NCI-H526 (cell line): ENCODE measurements at places on chromosomes 16 and 17.

- no peak for DNase-seq
Observed at GRCh38 chr17:68310152-68310551, 18.9 kb downstream of the ARSG start.

- no peak for DNase-seq
Observed at GRCh38 chr16:5065813-5066212, at the start of gene C16orf89. Gene C16orf89, minus strand, starts transcription at chr16:5065956. Its CDS starts 48 bp downstream, at chr16:5065908.

- DNase-seq = no peak
Observed at GRCh38 chr17:80264205-80265075, 3.8 kb downstream of the RNF213 start.

DNA sequence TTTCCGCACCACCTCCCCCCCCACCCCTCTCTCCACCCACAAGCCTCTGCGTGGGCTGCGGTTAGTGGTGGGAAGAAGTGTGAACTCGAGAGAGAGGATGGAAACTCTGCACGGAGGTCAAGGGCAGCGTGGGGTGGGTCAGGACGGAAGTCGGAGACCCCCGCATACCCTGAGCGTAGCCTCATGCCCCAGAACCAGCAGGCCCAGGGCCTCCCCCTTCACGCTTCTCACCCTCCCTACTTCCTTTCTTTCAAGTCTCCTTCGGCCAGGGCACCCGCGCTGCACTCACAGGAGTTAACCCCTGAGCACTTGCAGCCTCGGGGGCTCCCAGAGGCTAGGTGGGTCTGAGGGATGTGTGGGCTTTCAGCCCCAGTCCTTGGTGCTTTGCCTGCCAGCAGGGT, 9.2 kb downstream of the TBKBP1 start:
- no peak for DNase-seq

- no peak for DNase-seq
Observed at GRCh38 chr17:14198013-14198412, 38.6 kb downstream of the CDRT15 start.

- no peak for DNase-seq
Observed at GRCh38 chr16:80210787-80211186, 330.0 kb upstream of the DYNLRB2 start.

DNA sequence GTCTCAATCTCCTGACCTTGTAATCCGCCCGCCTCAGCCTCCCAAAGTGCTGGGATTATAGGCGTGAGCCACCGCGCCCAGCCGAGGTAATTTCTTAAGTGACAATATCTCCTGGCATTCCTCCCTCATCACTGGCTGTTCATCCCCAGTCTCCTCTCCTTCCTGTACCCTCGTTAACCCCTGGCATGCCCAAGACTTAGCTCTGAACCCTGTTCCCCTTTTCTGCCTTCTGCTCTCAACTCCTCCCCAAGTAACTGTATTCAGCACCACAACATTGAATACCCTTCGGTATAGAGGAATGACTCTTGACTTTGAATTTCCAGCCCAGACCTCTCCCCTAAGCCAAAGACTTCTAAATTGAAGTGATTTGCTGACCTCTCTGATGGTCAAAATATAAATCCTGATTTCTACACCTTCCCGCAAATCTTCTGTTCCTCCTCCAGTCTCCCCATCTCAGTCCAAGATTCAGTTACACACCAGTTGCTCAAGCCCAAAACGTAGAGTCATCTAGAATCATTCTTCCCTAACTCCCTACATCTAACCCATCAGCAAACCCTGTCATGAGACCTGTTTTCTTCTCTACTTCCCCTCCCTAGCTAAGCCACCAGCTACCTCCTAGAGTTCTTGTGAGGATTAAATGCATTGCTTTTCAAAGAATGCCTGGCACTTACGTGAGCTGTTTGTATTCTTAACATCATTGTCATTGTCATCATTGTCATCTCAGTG, 14.8 kb downstream of the PMP22 start:
- DNase-seq = no peak

GRCh38 chr17:70493277-70493874, 324.0 kb downstream of the KCNJ2 start:
- DNase-seq = no peak

DNA sequence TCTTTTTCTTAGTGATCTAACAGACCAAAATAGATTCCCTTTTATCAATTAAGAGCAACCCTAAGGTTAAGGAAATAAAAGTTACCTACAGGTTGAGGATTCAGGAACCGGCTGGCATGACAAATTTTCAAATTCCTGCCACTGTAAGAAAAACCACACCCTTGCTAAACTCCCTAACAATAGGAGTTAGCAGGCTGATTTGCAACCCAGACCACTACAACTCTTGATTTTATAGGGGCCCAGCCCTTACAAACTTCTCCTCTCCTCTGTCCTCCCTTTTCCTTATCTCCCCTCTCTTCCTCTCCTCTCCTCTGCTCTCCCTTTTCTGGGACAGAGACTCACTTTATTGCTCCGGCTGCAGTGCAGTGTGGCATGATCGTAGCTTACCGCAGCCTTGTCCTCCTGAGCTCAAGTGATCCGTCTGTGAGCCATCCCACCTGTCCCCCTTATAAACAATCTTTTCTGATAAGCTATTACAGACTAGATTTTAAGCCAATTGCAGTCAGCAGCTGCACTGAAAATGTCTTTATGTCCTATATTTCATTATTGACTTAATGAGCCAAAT, 418.9 kb downstream of the CDH8 start:
- DNase-seq = no peak

DNA sequence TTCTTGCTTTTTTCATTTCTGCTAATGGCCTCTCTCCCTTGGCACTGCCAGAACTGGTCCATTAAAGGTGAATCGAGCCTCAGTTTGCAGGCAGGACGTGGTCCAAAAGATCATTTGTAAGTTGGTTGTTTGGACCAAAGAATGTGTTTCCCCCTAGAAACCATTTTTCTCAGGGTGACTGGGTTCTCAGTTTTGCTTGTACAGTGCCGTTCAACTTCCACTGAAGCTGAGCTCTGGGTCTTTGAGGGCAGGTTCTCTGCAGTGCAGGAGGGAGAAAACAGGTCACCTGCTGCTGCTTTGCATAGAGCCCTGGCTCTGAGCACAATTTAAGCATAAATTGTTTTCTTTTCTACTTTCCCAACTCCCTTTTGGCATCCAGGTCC, 9.0 kb upstream of the AMZ2 start:
- no peak for DNase-seq

DNA sequence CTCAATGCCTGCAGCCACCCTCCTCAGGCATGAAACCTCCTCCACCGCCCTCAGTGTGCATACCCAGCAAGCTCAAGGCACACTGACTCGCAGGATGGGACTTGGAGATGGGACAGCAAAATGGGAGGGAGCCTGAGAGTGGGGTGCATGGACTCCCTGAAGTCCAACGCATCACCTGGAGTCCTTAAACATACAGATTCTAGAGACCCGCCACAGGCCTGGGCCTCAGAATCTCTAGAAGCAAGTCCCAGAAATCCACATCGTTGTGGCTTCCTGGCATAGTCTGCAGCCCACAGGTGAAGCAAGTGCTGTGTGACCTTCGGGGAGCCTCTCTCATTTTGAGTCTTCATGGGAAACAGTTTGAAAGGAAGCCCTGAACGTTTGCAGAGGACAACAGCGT, 3.6 kb upstream of the TBX21 start:
- DNase-seq = no peak

- no peak for DNase-seq
Observed at GRCh38 chr17:58394534-58395223, 22.7 kb downstream of the RNF43 start.

DNA sequence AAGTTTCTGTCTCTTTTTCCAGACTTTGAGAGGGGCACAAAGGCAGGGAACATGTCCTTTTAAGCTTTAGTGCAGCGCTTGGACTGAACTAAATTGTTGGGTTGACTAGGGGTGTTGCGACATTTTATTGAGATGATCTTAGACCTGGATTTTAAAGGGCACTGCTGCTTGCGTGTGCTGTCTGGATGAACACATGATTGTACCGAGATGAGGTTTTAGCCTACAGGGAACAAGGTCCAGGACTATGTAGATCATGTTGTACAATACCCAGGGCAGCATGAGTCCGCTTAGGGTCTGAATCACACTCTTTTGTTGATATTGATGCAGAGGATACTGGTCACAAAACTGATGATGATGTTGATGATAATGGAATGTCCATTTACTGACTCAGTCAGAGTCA, 5.2 kb upstream of the RGS9 start:
- no peak for DNase-seq

DNA sequence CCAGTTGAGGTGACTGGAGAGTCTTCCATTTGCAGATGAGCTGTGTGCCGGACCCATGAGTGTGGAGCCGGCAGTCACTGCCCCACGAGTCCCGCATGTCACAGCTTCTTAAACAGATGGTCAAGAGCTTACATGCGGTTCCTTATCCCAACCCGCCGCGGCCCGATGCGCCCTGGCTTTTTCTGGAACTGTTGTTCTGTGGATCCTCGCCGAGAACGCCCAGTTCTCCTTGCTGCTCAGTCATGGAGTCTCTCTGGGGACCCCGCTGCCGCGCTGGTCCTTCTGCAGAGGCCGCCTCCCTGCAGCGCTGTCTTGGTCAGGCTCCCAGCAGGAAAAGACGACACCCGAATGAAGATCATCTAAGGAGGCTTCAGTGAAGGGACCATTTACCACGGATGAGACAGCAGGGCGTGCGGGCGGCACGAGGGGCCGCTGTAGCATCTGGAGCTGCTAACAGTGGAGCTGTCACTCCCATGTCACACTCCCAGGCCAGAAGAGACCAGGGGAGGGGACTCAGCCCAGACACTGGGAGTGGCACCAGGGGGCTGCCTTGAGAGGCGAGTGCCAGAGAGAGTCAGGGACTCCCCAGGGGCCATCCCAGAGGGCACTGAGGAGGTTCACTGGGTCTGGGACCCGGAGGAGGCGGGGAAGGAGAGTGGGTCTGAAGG, 10.8 kb upstream of the LGALS3BP start:
- no peak for DNase-seq

DNA sequence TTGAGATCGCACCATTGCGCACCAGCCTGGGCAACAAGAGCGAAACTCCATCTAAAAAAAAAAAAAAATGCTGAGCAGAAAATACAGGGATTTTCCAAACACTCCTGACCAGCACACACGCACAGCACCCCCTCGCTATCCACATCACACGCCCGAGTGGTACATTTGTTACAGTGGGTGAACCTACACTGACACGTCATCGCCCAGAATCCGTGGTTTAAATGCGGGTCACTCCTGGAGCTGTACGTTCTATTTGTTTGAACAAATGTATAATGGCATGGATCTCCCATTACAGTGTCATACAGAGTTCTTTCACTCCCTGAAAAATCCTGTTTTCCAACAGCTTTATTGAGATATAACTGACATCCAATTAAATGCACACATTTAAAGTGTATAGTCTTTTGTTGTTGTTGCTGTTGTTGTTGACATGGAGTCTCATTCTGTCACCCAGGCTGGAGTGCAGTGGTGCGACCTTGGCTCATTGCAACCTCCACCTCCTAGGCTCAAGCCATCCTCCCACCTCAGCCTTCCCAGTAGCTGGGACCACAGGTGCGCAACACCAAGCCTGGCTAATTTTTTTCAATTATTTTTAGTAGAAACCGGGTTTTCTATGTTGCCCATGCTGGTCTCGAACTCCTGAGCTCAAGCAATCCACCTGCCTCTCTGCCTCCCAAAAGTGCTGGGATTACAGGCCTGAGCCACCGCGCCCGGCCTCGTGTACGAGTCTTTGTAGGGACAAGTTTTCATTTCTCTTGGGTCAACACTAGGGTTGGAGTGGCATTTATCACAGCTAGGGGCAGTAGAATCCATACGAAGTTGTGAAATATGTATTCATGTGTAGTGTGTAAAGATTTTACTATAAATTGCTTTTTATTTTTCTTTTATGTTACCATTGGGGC, 4.4 kb upstream of the CARHSP1 start:
- no peak for DNase-seq

GRCh38 chr17:82859431-82860403, 19.9 kb upstream of the ZNF750 start:
- DNase-seq = peak; percentile 20

DNA sequence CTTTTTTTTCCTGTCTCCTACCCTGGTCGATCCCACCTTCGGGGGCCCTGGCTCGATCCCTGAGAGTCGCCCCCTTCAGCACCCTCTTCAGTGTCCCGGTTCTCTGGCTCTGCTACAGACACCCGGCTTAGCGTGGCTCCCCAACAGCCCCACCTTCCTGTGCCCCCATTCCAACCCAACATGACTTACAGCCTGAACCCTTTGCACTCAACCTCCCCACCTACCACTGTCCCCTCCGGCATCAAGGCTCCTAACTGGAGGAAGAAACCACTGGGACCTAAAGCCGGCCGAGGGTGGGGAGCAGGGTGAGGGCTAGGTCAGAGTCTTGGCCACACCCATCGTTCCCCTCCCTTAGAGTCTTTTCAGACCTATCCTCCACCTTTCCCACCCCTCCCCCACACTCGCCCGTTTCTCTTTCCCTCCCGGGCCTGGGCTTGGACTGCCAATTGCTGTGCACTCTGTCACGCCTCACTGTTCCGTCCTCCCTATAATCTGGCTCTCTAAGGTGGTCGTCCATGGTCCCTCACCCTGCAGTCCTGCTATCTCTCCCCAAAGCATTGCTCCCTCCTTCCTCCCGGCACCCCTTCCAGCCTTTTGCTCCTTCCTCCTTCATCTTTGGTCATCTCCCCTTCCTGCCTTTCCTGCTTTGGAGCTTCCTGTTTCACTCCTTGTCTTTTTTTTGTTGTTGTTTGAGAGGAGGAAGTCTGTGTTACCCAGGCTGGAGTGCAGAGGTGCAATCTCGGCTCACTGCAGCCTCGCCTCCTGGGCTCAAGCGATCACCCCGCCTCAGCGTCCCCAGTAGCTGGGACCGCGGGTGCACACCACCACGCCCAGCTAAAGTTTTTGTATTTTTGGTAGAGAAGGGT, 890 bp upstream of the CLDN7 start:
- peak; percentile 34 for DNase-seq

DNA sequence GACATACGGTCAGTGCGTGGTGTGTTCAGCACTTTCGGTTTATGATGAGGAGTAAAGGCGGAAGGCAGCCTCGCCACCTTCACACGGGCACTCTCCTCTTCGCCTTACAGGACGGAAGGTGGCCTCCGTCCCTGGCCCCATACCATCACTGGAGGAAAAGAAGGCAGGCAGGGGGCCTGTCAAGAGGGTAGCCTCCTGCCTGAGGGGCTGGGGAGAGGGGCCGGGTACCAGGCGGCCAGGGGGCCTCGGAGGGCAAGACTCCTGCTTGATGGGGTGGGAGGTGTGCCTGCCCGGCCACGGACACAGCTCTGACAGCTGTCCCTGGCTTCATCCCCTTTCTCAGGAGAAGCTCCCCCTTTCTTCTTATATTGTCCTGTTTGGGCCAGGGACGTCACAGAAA, 15.6 kb upstream of the SLC38A8 start:
- no peak for DNase-seq

GRCh38 chr17:82444941-82445521, 5.5 kb downstream of the CYBC1 start:
- DNase-seq = no peak

DNA sequence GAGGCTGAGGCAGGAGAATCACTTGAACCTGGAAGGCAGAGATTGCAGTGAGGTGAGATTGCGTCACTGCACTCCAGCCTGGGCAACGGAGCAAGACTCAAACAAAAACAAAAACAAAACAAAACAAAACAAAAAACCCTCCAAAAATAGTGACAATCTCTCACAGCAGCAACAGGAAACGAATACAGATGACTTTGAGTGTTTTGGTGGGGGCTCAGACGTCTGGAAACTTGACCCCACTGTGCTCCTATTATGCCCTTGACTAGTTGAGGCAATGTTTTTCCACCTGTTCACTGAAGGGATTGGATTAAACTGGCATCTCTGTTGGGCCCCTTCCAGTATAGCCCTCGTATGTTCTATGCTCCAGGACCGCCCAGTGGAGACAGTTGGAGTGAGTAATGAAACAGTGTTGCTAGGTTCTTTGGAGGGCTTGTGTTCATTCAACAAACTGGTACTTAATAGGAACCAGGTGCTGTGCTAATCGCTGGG, 167.0 kb downstream of the UTP18 start:
- no peak for DNase-seq

GRCh38 chr16:65176603-65177002, 54.7 kb upstream of the CDH11 start:
- DNase-seq = no peak
